Amygdala (tissue), 56 donors: ENCODE measurements at places on chromosomes 4 and X.

- no peak for DNase-seq
Measured at GRCh38 chrX:124256216-124256615, 76.2 kb upstream of the TEX13D start.

DNA sequence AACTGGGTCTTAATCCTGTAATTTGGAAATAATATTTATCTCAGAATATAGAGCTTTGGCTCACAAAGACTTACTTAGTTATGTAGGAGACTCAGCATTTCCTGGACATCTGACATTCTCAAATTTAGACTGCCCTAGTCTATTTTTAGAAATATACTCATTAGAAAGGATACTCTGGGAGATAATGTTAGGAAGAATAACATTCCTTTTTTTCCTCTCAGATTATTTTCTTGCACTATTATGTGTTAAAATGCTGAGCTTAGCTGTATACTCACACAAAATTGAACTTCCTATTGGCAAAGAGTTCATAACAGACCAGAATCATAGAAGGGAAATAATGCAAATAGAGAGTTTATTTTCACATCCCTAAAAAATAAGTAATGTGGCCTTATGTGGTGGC, 1424.9 kb upstream of the PCDH7 start:
- no peak for DNase-seq

- no peak for DNase-seq
Measured at GRCh38 chr4:165806613-165807012, 66.4 kb upstream of the TLL1 start.

DNA sequence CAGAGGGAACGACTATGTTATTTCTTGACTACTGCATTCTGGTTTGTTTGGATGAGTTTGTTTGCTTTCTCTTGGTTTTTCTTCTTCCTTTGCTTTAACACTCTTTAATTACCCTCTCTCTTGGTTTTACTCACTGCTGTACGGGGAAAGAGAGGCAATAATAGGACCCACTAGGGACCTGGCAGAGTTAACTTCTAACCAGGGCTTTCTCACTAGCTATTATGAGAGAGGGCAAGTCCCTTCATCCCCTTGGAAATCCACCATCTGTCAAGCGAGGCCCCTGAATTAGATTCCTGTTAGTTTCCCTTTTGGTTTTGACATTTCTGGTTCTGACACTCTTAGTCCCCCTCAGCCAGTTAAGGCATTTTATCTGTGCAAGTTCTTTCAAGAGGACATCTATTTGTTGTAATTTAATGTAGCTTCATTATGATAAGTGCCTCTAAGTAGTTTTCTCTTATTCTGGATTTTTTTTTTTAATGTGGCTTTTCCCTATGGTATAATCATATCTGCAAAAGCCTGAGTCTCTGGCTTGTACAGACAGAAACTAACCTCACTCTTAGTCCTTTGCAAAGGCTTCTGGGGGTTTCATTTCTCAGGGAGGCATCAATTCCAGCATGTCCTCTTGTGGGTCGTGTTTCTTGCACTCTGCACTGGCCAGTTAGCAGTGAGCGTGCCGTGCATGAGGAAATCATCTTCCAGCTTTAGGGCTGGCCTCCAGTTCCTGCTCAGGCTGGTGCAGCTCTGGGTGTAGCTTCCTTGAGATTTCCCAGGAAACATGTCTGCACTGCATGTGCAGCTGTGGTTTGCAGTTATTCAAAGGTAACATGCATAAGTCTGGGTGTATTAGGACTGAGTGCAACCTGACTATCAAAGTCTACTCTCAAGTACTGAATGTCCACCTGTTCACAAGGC, 221.3 kb downstream of the STIM2 start:
- no peak for DNase-seq

GRCh38 chr4:55561889-55562288, 15.2 kb upstream of the CLOCK start:
- no peak for DNase-seq
